ENCODE measurements at places on chromosomes 6 and 20. TPM values are rescaled to one million over a fixed set of nuclear protein-coding genes. Genes with fewer than 3 reads are reported as not detected.

DNA sequence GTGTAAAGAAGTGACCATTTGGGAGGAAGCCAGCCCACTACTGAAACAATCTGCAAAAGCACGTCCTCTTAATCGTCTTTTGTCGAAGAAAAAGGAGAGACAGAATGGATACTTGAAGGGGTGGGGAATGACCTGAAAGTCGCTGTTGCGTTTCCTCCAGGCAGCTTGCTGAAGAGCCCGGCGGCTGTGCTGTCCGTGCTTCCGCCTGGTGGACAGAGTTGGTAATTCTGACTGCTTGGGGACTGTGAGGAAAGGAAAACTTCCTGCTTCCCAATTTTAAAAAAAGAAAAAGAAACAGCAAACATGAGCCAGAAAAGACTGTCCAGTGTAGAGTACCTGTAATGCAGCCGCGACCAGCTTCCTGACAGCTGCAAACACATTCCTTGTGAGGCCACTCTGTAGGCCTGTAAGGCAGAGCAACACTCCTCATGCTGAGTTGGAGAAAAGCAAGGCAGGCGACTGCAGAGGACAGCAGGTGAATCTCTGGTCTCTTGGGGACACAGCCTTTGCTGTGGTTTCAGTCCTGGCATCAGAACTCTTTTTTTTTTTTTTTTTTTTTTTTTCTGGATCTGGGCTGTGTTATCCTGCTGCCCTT, 251.1 kb upstream of the TBX18 start:
- DNase-seq: no peak

DNA sequence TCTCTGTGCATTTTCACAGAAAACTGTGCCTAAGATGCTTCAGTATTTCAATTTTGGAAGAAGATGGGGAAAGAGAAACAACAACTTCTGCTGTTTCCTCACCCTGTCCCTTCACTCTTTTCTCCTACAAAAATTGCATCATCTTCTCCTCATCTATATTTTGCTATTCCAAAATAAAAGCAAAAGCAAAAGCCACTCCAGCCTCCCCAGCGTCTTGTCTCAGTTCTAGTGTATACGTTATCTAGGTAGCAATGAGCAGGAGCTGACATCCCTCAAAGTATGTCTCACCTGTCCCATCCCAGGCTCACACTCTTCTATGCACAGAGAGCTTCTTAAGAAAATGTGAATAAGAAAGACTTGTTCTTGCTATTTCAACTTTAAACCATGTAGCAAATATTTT, 163.8 kb upstream of the TAB2 start:
- no peak for DNase-seq

Gene MUC22
- not detected for total RNA-seq

DNA sequence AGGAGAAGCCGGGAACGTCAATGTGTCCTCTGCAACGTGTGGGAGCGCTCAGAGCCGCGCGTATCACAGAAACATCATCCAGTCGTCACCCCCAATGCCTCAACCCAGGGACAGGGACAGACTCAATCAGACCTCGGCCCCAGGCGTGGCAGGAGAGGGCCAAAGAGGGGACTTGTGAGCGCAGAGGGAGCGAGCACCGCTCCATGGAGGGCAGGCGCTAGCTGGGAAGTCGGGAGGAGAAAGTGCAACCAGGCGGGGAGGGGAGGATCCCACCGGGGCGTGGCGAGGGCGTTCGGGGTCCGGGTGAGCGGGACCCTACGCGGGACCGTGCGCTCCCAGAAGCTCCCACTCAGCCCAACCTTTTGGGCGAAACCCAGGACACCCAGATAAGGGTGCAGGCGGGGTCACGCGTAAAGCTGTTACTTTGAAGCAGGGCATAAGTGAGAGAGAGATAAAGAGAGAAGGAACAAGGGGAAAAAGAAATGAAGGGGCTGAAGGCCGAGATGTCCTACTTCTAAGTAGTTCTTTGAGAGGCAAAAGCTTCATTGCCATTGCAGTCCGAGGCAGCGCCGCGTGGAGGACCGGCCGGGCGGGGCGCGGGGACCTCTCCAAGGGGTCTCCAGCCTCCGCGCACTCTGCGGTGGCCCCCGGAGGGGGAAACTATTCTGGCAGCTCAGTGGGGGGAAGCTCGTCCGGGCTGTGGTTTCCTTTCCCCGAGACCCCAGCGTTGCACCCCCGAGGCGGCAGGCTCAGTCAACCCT, 862 bp upstream of the SOBP start:
- peak; percentile 25 for DNase-seq

Gene RAD21L1
- total RNA-seq: 1.2 TPM

GRCh38 chr6:57307850-57308249, 9.6 kb upstream of the PRIM2 start:
- DNase-seq: no peak

Gene OR2H2
- total RNA-seq: not detected

- no peak for DNase-seq
These were observed 27.9 kb downstream of the STK38 start for GRCh38 chr6:36519352-36519751.

- DNase-seq: no peak
These were observed 9.7 kb downstream of the DDRGK1 start for GRCh38 chr20:3194617-3195280.

GRCh38 chr6:37432916-37433656, at the start of gene CMTR1:
TSS of gene CMTR1 (plus strand) at chr6:37433221. CDS start at chr6:37435630, 2,409 bp downstream.
- DNase-seq: peak; percentile 98

Gene BNIP5
- not detected for total RNA-seq

- no peak for DNase-seq
These were observed 3.0 kb downstream of the ROMO1 start for GRCh38 chr20:35702051-35702823.

Gene KCNS1
- 0.58 TPM for total RNA-seq

DNA sequence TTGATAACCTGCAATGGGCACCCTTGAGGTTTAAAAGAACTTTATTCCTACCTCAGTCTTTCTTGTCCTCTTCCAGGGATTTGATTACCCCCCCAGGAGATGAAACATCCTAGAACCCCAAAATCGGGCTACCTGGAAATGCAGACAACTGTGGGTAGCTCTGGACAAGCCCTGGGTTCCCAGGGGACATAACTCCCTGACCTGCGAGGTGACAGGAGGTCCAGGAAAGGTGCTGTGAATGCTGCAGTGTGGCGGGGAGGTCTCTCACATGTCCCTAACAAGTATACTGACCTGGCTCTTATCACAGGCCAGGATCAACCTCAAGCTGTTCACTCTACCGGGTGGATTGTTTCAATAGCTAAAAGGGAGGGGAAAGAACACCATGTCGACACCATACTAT, 11.6 kb downstream of the JAG1 start:
- no peak for DNase-seq

- DNase-seq: no peak
These were observed 215.2 kb upstream of the ARID1B start for GRCh38 chr6:156562019-156562418.

DNA sequence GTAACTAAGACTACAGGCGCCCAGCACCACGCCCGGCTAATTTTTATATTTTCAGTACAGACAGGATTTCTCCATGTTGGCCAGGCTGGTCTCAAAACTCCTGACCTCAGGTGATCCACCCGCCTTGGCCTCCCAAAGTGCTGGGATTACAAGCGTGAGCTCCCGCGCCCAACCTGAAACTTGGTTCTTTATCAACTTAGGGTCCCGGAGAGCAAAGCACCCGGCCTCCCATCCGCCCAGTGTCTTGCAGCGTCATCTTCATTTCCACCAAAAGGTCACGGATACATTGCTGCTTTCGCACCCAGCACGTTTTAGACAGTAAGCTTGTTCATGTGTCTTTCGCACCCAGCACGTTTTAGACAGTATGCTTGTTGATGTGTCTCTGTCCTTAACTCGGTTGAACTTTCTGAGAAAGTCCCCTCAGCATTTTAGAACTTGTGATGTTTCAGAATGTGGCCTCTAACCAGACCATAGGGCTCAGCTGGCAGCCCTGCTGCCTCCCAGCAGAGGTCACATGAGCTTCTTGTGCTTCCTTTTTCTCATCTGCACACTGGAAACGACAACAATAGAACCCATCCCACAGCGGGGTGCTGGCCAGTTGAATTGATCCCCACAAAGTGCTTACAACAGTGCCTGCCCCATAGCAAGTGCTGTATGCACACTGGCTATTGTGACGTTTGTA, 48.8 kb downstream of the PRR18 start:
- no peak for DNase-seq

DNA sequence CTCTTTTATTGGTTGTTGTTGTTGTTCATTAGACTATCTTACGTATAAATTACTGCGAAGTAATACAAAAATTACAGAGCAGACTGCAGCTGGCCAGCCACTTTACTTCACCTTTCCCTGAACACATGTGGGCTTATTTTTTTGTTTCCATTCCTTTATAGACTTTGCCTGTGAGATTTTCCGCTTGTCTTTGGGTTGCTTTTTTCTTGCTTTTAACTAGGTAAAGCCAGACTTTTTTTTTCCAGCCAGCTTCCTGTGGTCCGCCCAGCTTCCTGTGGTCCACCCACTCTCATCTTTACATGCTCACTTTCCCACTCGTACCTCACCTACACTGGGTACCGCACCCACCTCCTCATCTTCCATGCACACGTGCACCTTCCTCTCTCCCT, 79.0 kb downstream of the IPCEF1 start:
- DNase-seq: peak; percentile 19

- DNase-seq: no peak
These were observed 36.1 kb upstream of the INSM1 start for GRCh38 chr20:20331817-20332216.

- no peak for DNase-seq
These were observed 183.5 kb upstream of the PCSK2 start for GRCh38 chr20:17043323-17043722.

- DNase-seq: no peak
These were observed 749.7 kb downstream of the MAFB start for GRCh38 chr20:39939241-39939865.

DNA sequence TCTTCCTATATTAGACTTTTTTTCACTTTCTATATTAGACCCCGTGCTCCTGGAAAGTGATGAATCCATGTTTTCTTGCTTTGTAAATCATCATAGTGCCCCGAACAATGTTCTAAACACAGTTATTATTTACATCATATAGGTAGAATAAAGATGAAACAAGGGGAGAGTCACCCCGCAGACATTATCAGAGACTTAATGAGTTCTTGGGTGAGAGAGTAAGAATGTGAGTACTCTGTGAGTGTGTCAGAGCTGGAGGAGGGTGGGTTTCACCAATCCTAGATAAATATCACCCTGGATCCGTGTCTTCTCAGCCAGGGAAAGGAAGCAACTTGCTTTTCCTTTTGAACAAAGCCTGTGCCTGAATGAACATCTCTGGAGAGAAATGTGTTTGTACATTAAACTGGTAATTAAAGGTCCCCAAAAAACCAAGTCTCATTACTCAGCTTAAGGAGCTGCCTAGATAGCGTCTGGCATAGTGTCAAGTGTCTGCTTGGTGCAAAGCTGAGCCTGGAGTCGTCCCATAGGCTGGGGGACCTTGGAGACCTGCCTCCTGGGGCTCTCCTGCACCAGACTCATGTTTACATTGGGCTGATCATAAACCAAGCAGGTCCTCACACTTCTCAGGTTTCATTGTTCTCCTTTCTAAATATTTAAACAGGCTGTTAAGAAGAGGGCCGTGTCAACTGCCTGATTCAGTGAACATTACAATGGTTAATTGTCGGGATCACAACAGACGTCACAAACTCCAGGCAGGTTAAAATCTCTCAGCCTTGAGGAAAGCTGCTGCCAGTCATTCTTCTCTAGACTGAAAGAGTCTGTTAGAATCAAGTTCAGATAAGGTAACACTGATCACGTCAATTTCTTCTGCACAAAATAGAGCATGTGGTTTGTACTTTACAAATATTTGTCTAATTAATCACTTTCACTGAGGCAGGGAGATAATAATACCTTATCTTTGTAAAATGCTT, 179.7 kb upstream of the MYLIP start:
- DNase-seq: no peak

GRCh38 chr6:105069821-105070445, 109.9 kb downstream of the POPDC3 start:
- no peak for DNase-seq

Gene COL9A3
- 0.46 TPM for total RNA-seq

DNA sequence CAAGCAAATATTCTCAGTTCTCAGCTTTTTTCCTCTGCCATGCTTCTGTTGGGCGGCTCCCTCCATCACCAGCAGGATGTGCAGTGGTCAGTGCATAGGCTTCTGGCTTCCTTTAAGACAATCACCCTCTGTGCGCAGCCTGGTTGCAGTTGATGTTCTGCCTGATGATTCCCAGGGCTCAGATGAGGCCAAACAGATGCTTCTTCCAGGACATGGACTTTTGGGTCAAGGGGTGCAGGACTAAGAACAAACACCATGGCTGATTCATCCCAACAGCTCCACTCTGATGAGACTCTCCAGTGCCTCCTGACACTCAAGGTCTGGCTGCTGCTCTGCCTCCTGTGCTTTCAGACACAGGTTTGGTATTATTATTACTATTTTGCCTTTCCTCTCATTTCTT, 554.8 kb upstream of the CDH4 start:
- no peak for DNase-seq

DNA sequence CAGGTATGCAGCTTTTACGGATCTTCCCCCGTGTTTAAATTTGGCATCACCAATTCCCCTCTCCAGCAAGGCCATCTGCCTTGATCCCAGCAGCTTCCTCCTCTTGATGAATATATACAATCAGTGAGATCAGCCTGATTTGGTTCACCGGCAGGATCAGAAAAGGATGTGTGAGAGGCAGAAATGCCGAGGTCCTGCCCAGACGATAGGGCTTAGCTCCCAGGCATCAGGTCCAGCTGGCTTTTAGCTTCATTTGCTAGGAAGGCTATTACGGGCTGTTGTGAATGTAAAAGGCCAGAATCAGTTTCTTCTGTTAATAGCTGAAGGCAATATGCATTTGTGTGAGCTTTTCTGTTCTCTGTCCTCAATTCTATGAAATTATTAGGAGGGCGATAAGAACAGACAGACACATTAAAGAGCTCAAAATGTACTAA, 372.8 kb downstream of the BTBD9 start:
- DNase-seq: no peak

DNA sequence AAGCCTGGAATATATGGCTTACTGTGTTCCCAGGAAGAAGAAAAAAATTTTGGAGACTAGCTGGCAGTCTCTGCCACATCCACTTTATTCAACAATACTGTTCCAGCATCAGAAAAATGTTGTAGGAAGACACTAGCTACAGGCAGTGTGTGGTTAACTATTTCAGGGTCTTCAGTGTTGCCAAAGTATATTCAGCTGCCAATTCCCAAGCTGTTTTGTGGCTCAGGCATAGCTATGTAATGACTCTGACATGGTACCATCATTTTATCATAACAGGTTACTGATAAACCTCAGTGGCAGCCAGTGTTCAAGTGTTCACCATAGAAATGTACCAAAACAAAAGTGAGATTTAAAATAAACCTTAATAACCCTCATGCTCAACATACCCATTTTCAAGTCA, 503.1 kb downstream of the ADGRB3 start:
- DNase-seq: no peak

DNA sequence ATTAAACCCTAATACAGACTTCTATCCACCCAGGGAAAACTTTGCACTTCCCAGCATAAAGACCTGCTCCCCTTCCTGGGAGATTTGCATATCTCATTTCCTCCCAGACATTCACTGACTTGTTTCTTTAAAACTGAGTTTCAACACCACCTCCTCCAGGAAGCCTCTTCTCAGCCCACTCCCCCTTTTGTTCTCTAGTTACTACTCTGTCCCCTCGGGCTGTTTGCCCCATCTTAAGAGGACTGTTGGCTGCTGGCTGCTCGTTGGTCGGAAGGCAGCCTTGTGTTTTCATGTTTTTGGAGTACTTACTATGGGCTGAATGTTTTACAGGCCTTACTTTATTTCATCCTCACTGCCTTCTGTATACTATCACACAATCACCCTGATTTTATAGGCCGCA, 6.6 kb downstream of the ARHGAP40 start:
- DNase-seq: no peak

Gene NFKBIL1
- 36.6 TPM for total RNA-seq

GRCh38 chr6:151341476-151342195, 49.7 kb downstream of the ZBTB2 start:
- DNase-seq: no peak

Gene TSBP1
- total RNA-seq: not detected
